HFF-Myc (cell line): ENCODE measurements at places on chromosomes 16 and 17.

DNA sequence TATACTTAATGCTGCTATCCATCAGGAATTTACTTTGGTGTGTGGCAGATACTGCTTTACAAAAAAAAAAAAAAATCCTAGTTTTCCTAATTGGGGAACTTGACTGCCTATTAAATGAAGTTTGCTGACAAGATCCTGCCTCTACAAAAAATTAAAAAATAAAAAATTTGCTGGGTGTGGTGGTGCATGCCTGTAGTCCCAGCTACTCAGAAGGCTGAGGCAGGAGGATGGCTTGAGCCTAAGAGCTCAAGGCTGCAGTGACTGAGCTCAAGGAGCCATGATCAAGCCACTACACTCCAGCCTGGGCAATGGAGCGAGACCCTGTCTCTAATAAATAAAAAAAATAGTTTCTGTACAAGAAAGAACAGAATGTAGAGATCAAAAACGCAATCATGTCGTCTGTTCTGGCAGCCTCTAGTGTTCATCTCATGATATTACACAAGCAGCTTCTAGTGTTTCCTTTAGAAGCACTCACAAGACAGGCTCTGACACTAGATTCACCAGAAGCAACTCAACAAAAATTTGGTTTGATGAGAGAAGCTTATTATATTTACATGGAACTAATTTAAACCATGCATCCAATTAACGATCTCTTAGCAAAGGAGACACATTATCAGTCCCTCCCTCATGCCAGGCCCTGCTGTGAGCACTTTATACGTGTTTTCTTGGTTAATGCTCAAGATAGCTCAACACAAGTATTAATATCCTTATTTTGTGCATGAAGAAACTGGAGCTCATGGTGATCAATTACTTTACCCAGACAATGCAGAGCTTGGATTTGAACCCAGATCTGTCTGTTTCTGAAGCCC is 6.8 kb upstream of the KRTAP17-1 start:
- DNase-seq, result peak; percentile 63

- DNase-seq, result no peak
Measured at GRCh38 chr17:34412965-34413441, 50.0 kb upstream of the CCL1 start.

DNA sequence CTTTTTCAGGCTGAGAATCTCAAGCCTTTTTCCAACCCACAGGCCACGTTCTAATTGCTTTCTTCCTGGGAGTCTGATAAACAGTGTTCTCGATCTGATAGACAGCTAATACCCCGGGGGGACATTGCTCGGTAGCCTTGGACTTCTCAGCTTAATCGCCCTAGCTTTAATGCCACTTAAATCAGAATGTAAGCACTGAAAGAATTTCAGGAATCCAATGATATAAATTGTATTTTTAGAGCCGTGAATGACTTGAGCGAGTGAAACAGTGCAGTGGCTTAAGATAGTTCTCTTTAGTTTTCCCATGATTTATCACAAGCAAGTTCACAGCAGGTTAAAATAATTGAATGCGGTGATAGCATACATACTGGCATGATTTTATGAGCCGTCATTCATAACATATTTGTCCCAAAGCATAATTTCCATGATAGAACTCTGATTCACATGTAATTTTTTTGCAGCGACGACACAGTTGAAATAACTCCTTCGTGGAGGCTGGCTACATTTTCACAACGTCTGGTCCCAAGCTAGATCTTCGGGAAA is 116.1 kb upstream of the MYOCD start:
- no peak for DNase-seq

GRCh38 chr17:42122371-42123303 is at the start of gene HSPB9:
HSPB9 (plus strand) TSS chr17:42122804; CDS start chr17:42122851, 47 bp downstream.
- no peak for DNase-seq

GRCh38 chr17:49987290-49987585 is 7.8 kb downstream of the DLX3 start:
- no peak for DNase-seq
